GOT3 (cell line): ENCODE measurements at places on chromosomes 6 and 20.
A peak's percentile ranks its signal among the peaks of the same experiment; 100 is the strongest.

- DNase-seq, result no peak
Measured at GRCh38 chr6:43878127-43878634, 108.2 kb downstream of the VEGFA start.

- DNase-seq, result no peak
Measured at GRCh38 chr6:53107091-53107490, 41.5 kb downstream of the GCM1 start.

GRCh38 chr6:125163811-125164210 lies 10.2 kb downstream of the TPD52L1 start:
- DNase-seq, result no peak

DNA sequence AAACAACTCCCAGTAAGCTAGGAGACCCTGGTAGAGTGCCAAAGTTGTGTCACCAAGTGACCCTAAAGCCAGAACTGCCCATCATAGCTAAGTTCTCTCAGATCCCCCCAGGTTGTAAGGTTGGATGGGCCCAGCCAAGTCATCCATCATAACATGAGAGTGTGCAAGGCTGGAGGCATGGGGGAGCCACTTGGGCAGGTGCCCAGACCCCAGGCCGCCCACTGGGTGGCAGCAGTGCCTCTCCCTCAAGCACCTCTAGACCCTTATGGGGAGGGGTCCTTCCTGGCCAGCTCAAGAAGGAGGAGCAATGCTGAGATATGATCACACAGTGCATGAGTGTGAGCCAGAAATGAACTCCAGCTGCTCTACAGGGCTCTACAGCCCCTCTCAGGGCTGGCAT lies 154.5 kb downstream of the MYLK4 start:
- no peak for DNase-seq

DNA sequence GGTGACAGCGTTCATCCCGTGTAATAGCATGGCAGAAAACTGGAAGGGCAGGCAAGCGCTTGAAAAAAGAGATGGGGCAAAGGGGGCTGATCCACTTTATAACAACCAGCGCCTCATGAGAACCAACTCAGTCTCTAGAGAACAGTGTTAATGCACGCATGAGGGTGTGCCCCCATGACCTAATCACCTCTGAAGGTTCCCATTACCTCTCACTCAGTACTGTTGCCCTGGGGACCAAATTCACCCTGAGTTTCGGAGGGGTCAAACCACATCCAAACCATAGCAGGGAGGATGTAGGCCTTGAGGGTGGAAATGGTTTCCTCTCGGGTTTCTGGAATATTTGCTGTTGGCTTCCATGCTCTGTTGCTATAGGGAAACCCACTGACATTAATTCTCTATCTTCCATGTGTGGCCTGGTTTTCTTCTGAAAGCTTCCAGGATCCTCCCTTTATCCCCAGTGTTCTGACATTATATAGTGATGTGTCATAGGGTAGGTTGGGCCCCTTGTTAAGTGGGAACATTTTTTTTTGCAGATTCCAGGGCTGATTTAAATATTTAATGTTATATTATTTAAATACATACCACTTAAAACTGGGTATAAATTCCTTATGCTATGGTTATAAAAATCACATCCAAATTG lies 65.2 kb downstream of the PPP1R14C start:
- no peak for DNase-seq

- no peak for DNase-seq
Measured at GRCh38 chr20:4412216-4412615, 309.5 kb upstream of the PRND start.

GRCh38 chr6:22825210-22825609 lies 255.8 kb downstream of the HDGFL1 start:
- no peak for DNase-seq

DNA sequence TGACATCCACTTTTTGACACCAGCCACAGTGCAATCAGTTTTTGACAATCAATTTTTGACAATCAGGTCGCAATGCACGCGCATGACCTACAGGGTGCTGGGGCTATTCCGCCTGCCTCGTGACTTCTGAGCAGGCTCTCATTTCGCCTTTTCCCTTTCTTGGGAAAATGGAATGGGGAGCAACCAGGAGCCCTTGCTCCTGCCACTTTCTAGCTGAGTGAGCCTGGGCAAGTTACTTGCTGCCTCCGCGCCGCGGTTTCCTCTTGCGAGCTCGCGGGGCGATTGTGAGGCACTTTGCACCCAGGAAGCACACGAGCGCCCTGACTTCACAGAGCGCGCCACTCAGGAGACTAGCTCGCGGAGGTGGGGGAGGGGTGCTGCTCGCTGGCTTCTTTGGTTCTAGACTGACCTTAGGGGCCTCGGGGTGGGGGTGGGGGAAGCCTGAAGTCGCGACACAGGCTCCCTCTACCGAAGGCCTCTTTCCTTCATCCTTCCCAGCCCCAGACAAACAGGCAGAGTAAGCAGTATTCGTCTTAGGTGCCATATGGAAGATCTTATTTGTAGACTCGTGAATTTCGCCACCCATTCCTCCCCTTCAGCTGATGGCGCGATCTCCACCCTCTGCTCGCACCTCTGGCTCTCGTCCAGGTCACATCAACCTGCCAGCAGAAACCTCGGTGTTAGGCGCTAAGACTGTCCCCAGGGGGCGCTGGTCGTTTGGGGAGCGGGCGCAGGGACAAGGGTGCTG lies 4.6 kb downstream of the TP53TG5 start:
- peak; percentile 47 for DNase-seq

GRCh38 chr6:134195164-134195906 lies 122.6 kb downstream of the SGK1 start:
- DNase-seq, result no peak

- no peak for DNase-seq
Measured at GRCh38 chr20:49656304-49656703, 57.4 kb downstream of the B4GALT5 start.

- DNase-seq, result no peak
Measured at GRCh38 chr6:88376768-88377387, 210.7 kb upstream of the CNR1 start.

GRCh38 chr20:52965819-52966218 lies 6.3 kb upstream of the TSHZ2 start:
- no peak for DNase-seq

DNA sequence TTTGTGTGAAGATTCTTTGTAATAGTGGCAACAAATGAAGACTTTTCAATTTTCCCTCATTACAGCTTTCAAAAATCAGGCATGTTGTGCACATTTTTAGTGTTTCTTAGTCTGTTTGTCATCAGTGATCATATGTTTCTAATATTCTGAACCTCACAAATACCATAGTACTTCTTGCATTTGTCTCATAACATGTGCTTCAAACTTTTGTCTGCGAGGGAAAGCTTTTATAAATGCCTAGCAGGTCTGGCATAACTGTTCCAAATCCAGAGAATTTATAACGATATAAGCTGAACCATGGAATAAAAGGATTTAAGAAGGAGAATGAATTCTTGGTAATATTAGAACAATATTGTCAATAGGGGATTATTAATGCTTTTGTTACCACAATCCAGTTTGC lies 670.2 kb downstream of the RFPL4B start:
- DNase-seq, result no peak

GRCh38 chr20:50101281-50101680 lies 11.7 kb downstream of the UBE2V1 start:
- no peak for DNase-seq

DNA sequence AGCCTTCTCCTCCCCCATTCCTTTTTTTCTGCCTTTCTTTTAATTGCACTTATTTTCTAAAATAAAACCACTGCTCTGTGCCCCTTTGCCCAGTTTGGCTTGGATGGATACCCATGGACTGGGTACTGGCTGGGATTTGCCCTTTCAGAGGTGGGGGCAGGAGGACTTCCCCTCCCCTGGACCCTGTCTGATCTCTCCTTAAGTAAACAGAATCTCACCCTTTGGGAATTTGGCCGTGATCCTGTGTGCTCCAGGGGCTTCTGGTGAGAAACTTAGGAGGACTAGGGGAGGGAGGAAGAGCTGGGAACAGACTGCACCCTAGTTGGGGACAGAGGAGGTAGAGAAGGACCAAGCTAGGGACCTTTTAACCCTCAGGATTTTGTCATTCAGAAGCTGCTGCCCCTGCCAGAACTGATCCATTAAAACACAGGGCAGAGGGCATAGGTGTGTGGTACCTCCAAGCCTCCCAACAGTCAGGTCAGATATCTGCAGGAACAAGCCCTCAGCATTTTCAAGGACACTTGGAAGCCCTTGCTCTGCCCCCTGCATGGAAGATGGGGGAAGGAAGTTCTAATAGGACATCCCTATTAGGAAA lies 7.3 kb downstream of the FOXP4 start:
- DNase-seq, result no peak

- no peak for DNase-seq
Measured at GRCh38 chr20:12977328-12978125, 31.2 kb upstream of the SPTLC3 start.

DNA sequence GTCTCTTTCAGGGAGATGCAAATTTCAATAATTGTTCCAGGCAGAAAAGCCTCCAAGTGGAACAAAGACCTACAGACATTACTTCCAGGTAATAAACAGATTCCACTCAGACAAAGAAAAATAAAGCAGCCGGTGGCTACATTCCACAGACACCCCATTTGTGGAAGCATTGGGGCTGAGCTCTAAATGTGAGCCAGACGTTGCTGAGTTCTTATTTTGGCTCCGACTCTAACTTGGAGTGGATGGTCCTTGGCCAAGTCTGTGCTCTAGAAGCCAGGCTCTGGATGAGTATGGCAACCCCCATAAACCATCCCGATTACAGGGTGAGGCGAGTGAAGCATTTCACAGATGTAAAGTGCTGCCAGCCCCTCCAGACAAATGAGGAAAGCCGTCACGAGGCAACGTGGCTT lies 6.6 kb downstream of the TRAM2 start:
- no peak for DNase-seq

DNA sequence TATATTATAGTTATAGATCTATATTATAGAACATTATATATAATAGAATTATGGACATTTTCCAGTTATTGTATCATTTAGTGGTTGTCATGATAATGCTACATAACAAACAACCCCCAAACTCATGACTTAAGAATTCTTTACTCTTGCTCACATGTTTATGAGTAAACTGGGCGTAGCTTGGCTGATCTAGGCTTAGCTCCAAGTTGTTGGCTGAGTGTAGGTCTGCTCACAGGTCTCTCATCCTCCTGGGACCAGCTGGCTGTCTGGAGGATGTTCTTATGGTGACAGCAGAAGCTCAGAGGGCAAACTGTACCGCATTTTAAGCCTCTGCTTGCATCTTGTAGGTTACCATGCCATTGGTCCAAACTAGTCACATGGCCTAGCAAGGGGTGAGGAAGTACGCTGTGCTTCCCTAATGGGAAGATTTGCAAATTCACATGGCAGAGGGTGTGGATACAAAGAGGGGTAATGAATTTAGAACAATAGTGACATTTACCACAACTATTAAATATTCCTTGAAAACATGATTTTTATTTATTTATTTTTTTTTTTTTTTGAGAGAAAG lies 34.2 kb downstream of the ARHGAP40 start:
- DNase-seq, result no peak

DNA sequence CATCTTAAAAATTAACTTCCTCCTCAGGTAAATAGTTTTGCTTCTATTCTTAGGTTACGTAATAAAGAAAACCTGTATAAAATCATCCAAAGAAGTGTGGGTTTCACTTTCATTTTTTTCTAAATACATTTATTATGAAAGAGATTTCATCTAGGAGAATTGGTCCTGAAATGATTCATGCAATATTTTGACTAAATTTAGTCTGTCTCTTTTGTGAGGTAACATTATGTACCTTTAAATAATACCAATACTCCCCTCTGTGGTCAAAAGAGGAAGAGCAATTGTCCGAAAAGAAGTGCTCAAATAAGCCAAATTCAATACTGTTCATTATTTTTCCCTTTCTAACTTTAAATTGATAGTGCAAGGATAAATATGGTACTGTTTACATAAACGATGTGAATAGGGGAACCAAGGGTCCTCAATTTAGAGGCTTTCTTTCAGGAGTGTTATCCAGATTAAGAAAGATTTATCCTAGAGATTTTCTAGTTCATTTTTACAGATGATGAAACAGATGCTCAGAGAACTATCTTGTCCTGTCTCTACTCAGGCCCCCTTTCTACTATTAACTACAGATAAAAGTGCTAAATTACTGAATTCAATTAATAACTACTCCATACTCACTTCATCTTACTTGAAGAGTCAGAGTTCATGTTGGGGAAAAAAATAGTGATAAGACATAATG lies 26.2 kb downstream of the CYP39A1 start:
- DNase-seq, result no peak

GRCh38 chr6:156337801-156338200 lies 439.4 kb upstream of the ARID1B start:
- DNase-seq, result no peak

DNA sequence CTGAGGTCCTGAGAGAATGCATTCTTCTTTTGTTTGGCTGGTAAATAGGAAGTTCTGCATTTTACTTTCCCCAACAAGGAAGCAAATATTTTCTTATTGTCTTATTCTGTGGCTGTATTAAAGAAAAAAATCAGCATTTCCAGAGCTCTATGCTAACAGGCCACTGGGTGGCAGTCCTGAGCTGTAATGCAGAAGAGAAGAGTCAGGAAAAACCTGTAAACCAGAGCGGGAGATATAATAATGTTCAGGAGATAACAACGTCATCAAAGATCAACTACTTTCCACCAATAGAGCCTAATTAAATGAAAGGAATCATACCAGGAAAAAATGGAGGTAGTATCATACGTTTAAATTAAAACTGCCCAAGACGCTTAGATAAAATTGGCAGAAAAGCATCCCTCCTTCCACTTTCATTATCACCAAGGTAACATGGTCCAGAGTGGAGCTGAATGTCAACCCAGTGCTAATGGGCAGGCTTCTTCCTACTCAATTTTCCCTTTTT lies 55.6 kb upstream of the CARMIL1 start:
- no peak for DNase-seq

DNA sequence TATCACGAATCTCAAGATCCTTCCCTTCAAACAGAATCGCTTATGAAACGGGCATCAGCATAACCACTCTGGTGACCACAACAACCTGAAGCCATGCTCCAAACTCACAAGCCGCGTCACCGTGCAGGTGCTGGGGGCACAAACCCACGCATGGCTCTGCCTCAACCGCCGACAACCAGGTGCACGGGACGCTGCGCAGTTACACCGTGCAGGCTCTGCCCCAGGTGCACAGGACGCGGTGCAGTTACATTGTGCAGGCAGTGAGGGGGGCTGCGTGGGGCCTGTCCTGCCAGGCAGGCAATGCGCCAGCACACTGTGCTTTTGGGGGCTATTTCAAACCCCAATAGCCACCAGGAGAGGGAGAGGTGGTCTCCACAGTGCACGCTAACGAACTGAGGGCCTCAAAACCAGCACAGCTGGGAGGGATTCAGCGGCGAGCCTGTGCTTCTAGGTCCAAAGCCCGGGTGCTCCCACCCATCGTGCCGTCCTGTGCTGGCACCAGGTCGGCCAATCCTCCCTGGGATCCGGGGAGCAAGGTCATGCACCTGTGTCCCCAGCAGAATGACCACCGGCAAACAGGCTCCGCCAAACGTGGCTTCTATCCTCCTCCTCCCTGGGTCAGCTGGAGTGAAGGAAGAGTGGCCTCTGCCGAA lies 35.8 kb downstream of the ZBTB46 start:
- DNase-seq, result no peak

GRCh38 chr20:14956026-14956425 lies 618.6 kb upstream of the FLRT3 start:
- no peak for DNase-seq
